ENCODE measurements at places on chromosomes 13 and 19.
A peak's percentile ranks its signal among the peaks of the same experiment; 100 is the strongest.

DNA sequence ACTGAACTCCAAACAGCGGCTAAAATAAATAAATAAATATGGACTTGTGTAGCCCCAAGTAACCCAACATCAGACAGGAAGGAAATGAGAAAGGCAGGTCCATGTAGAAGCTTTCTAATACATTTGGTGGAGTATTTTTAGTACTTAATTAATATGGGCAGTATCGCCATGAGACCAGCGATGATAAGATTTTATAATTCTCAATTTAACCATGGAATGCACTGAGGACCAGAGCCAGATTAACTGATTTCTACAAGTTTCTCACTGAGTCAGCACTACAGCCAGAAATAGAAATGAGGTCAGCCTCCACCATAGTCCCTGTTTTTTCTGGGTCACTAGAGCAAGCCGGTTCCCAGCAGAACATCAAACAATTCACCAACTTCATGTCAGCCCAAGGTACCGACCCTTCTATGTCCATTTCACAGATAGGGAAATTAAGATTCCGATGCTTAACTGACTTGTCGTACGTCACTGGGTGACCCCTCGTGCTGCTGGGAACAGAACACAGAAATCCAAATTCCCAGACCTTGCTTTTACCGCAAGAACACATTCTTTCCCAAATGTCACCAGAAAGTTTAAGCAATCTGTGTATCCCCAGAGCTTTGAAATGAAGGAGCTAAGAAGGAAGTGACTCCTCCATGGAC is 90.4 kb downstream of the COL4A1 start:
- DNase-seq = peak; percentile 87

DNA sequence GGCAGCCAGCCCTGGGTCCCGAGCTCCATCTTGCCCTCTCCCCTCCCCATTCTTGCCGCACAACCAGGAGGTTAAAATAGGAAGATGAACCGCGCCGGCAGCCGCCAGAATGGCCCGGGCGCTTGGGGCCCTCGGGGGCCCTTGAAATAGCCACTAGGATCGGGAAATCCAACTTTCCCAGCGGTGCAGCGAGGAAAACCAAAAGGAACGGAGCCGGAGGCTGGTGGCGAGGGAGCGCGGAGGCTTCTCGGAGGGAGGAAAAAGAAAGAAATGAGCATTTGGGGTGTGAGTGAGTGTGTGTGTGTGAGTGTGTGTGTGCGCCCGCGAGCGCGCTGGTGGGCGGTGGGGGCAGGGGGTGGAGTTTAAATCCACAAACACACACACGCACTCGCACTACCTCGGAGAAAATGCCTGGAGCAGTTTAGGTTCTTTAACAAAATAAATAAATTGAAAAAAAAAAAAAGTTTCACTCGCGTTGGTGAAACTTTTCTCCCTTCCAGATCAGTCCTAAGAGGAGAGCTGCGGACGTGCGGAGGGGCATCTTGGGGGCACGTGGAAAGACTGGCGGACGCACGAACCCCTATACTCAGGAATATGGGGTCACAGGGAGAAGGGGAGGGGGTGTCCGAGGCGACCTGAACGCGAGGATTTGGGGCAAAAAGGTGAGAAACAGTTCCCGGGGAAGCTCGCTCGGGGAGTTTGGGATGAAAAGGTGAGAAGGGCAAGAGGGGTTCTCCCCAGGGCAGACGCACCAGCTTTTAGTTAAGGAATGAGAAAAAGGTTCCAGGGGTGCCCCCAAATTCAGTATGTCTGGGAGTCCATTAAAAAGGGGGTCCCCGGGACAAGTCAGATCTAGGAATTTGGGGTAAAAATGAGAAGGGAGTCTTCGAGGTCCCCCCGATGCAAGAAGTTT is 1.3 kb downstream of the RFX2 start:
- peak; percentile 86 for DNase-seq

DNA sequence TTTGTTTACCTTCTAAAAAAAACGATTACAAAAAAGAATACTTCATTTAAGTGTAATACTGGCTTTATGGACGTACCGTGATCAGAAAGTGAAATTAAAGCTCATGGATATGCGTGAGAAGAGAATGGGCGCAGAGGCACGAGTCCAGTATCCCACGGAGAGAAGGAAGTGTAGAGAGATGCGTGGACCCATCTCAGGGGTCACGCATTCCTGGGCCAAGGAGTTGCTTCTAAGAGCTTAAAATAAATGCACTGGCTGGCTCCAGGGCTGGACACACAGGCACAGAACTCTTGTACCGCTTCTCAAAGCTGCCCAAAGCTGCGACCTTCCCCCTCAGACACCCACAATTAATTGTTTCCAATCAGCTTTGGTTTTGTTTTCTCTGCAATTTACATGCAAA is 8.7 kb upstream of the SPC24 start:
- DNase-seq = no peak

- no peak for DNase-seq
These were observed 124.3 kb downstream of the PTPRS start for GRCh38 chr19:5216141-5216847.
